ENCODE measurements at places on chromosomes 6 and 20.

- DNase-seq: no peak
These were observed 20.0 kb downstream of the PRPF6 start for GRCh38 chr20:64000906-64001305.

- no peak for DNase-seq
These were observed 1.4 kb upstream of the PM20D2 start for GRCh38 chr6:89144354-89144906.

- no peak for DNase-seq
These were observed 48.2 kb downstream of the DSTN start for GRCh38 chr20:17617868-17618672.

DNA sequence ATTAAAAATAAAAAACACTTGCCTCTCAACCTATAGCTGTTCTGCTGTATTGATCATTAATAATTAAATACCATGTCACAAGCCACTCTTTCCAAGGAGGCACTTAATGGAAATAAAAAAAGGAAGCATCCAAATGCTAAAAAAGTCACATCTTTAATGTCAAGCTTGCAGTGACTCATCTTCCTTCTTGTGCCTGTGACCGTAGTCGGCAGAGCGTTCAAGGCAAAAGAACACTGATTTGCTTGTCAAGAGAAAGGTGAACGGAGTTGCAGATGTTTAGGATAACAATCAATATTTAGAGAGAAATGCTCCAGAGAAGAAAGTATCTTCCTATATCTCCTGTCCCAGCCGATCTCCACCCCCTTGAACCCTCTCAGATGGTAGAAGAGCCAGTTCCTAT is 341.0 kb upstream of the OPRM1 start:
- no peak for DNase-seq

DNA sequence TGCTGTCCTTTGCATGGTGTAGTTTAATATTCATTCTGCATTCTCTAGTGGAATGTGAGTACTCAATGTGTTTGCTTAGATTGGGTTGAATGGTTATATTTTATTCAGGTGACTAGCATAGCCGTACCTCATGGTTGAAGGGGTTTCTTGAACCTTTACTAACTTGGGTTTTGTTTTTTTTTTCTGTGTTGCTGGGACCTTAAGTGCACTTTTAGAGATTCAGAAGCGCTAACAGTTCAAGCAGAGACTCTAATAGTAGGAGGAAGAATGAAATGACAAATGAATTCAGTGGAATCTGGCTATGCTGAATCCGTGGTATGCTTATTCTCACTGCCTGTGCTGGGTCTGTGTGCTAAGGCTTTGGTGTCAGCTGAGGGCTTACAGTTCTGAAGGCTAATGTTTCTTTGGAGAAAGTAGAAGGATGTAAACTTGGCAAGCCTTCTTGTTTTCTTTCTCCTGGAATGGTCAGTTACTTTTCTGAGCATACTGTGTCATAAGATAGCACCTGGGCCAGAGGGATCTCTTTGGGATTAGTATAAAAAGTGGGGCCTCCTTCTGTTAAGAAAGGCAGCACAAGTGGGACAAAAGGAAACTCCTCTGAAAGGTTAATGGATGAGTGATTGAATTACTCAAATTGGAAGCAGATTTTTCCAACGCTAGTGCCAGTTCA is 28.7 kb downstream of the RNF144B start:
- DNase-seq: no peak

All from CD4-positive, alpha-beta T cell treated with Interferon alpha-2 for 1 hour (primary cell).